ENCODE measurements at places on chromosomes 4 and X.

GRCh38 chrX:7574325-7574724 lies 268.6 kb upstream of the VCX start:
- no peak for DNase-seq

GRCh38 chr4:338759-339097 lies 1.1 kb downstream of the ZNF141 start:
- no peak for DNase-seq

DNA sequence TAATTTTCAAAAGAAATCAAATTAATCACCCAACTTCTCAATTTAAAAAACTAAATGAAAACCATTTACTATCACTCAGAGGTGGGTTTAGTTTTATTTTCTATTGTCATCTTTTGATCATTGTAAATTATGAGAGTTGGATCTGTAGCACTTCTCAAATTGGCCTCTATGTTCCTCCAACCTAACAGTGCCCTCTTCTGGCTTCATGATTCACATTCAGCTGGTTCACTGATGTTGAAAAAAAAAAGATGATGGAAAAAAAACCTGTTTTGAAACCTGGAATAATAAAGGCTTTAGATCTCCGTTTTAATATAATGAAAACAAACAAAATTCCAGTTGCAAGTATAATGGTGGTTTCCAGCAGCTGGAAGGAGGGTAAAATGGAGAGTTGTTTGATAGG lies 2.4 kb upstream of the NBDY start:
- DNase-seq, result no peak

- no peak for DNase-seq
Measured at GRCh38 chr4:156237231-156237630, 283.6 kb upstream of the CTSO start.

DNA sequence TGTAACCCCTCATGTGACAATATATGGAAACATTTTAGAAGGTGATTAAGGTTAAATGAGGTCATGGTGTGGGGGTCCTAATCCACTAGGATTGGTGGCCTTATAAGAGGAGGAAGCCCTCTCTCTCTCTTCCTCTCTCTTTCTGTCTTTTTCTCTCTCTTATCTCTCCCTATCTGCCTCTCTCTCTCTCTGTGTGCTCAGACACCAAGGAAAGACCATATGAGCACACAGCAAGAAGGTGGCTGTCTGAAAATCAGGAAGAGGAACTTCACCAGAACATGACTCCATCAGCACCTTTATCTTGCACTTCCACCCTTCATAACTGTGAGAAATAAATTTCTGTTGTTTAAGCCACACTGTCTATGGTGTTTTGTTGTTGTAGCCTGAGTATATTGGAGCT lies 1472.2 kb downstream of the PCDH7 start:
- DNase-seq, result no peak

GRCh38 chr4:34422472-34423175 lies 1821.7 kb downstream of the ARAP2 start:
- no peak for DNase-seq

DNA sequence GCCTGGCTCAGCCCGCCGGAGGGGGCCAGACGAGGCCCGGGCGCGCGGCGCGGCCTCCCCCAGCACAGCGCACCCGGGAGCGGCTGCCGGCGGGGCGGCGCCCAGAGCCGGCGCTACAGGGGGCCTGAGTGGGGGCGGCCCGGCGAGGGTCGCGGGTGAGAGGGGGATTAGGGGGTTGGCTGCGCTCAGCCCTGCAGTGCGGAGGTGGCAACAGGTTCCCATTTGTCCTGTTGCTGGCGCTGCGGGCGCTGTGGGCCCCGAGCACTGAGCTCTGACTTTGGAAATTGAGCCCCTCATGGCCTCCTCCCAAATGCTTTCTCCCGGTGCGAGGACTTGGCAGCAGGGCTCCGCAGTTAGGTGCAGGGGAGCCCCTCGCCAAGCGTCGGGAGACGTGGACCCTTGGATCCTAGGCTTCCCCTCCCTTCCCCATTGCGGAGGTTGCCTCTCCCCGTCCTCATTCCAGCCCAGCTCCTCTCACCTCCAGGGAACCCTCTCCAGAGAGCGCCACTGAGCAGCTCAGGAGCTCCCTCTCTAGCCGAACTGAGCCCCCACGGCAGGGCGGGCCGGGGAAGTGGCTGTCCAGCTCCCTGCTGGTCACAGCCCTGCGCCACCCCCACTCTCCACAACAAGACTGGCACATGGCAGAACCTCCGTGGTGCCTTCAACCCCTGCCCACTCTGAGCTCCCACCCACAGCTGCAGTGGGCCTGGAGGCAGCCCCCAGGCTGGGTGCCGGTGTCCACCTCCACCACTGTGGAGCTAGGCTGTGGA lies 2.5 kb upstream of the DUSP9 start:
- DNase-seq, result no peak

DNA sequence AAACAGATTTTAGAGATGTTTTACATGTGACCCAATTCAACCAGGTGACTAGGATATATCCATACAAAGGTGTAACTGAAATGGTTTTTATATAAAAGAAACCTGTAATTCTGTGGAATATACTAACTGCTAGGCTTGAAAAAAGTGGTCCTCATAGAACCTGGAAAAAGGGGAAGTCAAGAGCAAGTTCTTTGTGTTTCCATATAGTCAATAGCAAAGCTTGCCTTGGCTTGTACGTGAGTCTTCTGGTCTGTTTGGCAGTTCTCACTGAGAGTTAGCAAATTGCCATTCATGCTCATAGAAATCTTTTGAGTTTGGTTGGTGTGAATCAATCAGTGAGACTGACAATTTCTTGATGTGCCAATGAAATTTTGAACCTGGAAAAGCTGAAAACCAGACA lies 79.4 kb upstream of the SMIM10 start:
- DNase-seq, result no peak

DNA sequence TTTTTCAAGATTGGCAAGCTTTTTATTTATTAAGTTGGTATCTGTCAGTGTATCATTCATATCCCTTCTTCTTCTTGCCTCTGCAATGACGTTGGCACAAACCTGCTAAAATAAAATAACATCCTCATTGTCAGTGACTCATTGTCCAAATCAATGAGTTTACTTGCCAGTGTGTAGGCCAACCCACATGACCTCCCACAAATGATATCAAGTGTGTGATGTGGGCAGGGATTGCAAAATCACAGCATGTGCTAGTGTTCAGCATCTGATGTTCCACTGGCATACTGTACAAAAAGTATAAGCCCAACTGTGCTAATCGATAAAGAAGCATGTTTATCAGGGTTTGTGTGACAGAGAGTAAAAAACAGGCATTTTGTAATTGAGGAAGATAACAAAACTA lies 25.5 kb downstream of the GPAT3 start:
- DNase-seq, result no peak

GRCh38 chr4:139554642-139554892 lies 1.5 kb downstream of the SETD7 start:
- DNase-seq, result no peak

- no peak for DNase-seq
Measured at GRCh38 chr4:178917756-178918155, 1475.5 kb upstream of the AGA start.

GRCh38 chr4:81490403-81491160 lies 18.9 kb upstream of the RASGEF1B start:
- DNase-seq, result no peak

DNA sequence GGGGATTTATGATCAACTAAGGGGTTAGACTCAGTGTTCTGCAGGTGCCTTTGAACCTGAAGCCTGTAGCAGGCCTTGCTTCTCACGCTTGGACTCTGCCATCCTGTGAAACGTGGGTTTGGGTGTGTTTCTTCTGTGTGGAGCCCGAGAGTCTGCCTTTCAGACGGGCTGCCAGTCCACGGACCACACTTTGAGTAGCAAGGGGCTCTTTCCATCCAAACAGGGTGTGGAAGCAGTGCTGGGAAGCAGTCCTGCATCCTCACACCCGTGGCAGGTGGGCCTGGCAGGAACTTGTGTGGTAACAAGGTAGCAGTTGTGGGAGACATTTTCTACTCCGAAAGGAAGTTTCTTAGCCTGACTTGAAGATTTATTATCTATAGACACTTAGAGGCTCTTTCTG lies 22.7 kb downstream of the RGS12 start:
- no peak for DNase-seq

GRCh38 chr4:1026115-1026514 lies 14.7 kb downstream of the FGFRL1 start:
- no peak for DNase-seq

GRCh38 chr4:76182463-76182862 lies 31.2 kb downstream of the SCARB2 start:
- DNase-seq, result no peak

DNA sequence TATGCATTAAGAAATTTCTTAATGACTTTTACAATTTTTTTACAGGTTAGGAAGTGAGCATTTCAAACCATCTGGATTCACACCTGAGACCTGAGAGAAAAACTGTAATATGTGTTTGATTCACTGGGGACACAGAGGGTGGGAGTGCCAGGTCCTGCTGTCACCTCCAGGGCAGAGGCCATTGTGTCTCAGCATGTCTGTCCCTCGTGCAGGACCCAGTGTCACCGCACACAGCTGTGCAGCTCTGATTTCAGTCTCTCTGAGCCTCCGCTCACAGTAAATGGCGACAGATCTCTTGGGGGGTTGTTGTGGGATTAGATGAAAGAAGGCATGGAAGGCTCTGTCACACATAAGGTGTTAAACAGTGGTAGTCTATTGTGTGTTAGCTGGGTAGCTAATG lies 23.0 kb upstream of the CLDN24 start:
- no peak for DNase-seq

- DNase-seq, result no peak
Measured at GRCh38 chr4:174207367-174207766, 76.1 kb downstream of the FBXO8 start.

DNA sequence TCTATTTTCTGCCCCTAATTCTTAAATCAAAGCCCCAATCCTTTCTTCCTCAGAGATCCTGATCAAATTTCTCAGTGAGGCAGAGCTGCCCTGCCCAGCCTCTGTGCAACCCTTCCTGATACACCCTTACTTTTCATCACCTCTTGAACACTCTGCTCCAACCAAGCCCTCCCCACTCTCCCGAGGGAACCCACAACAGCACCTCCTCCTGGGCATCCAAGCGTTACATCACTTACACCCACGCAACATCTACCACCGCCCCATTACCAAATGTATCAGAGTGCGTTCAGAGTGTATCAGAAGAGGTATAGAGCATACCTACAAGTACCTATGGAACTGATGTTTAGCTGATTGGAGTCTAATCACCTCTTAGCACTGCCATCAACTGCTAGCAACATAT lies 186.5 kb downstream of the RAP1GDS1 start:
- no peak for DNase-seq

DNA sequence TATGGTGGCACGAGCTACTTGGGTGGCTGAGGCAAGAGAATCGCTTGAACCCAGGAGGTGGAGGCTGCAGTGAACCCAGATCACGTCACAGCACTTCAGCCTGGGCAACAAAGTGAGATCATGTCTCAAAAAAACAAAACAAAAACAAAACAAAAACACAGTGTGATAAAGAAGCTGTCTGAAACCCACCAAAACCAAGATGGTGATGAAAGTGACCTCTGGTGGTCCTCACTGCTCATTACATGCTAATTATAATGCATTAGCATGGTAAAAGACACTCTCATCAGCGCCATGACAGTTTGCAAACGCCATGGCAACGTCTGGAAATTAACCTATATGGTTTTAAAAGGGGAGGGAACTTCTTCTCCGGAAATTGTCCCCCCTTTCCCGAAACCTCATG lies 29.4 kb upstream of the OPHN1 start:
- no peak for DNase-seq

GRCh38 chr4:10186228-10187214 lies 69.9 kb upstream of the WDR1 start:
- DNase-seq, result no peak

- no peak for DNase-seq
Measured at GRCh38 chr4:66160606-66161005, 490.3 kb upstream of the EPHA5 start.

GRCh38 chrX:17030580-17031270 lies 84.3 kb downstream of the REPS2 start:
- no peak for DNase-seq

- DNase-seq, result no peak
Measured at GRCh38 chrX:11890836-11891514, 132.9 kb downstream of the MSL3 start.

- DNase-seq, result no peak
Measured at GRCh38 chr4:40170588-40170987, 26.2 kb upstream of the RHOH start.

GRCh38 chr4:148998719-148999118 lies 556.5 kb upstream of the NR3C2 start:
- DNase-seq, result no peak

DNA sequence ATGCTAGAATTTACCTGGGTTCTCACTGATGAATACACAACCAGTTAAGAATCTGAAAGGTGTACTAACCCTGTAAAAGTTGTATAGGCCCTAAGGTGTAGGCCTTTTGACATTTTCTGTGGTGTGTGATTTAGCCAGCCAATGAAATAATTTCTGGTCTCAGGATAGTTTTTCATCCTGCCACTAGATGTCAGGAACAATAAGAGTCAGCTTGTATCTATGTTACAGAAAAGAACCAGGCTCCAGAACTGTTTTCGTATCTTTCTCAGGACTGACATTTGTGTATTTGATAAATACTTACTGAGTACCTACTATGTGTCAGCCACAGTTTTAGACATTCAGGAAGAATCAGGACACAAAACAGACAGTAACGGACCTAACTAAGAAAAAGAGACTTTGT lies 673.6 kb upstream of the TENM3 start:
- no peak for DNase-seq

DNA sequence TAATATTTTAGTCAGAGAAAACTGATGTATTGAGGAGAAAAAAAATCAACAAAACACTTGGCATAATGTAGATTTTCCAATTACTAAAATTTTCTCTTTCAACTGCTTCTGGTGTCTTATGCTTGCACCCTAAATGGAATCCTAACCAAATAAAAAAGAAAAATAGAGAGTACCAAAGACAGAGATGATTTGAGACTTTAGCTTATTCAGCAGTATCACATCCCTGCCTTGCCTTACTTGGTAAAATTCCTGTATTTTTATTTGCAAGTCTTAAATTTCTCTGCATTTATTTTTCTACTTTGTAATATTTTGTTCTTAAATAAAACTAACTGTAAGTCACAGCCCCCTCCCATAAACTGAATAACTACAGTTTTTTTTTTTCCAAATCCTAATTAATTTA lies 950.5 kb upstream of the INTU start:
- no peak for DNase-seq

GRCh38 chrX:106302304-106302703 lies 134.2 kb downstream of the PWWP3B start:
- DNase-seq, result no peak

DNA sequence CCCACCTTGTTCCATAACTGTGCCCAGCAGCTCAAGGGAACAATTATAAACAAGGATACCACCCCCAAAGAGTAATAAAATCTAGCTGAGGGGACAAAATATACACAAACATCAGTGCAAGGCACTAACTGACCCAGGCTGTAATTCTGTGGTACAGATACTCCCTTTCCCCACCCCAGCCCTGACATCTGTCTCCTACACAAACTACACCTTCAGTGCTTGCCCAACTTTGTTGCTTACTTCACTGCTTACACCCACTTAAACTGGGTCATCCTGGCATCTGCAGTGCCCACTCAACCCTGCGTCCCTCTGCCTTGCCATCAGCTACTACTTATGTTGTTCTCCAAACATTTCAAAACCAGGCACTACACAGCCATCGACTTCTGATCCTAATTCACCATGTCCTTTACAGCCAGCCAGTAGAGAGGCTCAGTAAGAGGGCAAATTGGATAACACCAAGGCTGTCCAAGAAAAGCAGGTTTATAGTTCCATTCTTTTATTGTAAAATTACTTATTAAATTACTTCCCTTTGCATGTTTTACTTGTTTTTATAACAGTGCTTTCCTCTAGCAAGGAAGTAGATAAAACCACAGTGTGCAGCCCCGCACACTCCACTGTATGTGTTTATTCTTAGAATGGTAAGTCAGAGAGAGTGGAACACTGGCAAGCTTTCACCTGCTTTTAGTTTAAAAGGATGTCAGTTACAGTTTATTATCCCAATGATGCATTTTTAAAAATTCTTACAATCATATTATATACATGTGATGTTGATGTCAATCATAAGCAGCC lies 149.6 kb downstream of the INPP4B start:
- DNase-seq, result no peak
